Midbrain (tissue), 1 donor: ENCODE measurements at places on chromosomes 11 and 22.

DNA sequence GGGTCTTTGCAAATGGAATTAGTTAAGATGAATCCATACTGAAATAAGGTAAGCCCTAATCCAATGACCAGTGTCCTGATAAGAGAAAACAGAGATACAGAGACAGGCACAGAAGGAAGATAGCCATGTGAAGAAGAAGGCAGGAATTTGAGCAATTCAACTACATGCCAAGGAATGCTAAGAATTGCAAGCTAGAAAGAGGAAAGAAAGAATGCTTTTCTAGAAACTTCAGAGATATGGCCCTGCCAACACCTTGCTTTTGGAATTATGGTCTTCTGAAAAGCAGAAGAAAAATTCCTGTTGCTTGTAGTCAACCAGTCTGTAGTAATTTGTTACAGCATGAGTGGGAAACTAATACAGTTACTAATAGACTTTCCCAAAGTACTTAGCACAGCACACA is 111.3 kb downstream of the SLC17A6 start:
- DNase-seq: no peak

GRCh38 chr11:1008001-1008802 is 28.3 kb downstream of the MUC6 start:
- DNase-seq: no peak

DNA sequence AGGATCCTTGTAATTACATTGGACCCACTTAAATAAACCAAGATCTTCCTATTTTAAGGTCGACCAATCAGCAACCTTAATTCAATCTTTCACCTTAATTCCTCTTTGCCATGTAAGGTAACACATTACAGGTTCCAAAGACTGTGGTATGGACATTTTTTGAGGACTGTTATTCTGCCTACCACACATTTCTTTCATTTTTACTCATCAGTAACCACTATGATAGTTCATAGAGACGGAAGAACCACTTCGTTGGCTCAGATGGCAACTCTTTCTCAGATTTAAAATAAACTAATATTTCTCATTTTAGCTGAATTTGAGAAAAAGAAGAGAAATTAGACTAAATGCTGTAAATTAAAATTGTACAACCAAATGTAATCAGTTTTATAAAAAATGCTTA is 96.3 kb downstream of the PAX6 start:
- no peak for DNase-seq

GRCh38 chr11:125561924-125562323 is 7.4 kb upstream of the EI24 start:
- DNase-seq: no peak

- DNase-seq: no peak
Observed at GRCh38 chr11:270451-271318, 7.5 kb upstream of the NLRP6 start.

GRCh38 chr11:86800960-86801272 is 574 bp downstream of the PRSS23 start:
- no peak for DNase-seq

GRCh38 chr11:88555018-88555828 is 217.7 kb upstream of the CTSC start:
- DNase-seq: no peak

DNA sequence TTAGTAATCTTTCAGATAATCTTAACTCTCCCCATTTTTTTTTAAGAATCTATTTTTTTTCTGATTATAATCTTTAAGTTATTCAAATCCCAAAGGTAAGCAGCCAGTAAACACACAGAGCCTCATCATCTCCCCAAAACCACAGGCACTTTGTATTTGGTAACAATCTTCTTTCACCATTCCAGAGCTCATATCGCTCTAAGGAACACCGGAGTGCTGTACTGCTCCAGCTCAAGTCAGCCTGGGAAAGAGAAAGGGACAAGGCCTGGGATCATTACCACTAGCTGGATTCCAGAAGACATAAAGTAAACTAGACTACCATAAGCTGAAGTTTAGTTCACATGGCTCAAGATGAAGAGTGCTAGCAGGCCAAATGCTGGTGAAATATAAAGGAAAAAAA is 73.0 kb upstream of the APOA1 start:
- no peak for DNase-seq

DNA sequence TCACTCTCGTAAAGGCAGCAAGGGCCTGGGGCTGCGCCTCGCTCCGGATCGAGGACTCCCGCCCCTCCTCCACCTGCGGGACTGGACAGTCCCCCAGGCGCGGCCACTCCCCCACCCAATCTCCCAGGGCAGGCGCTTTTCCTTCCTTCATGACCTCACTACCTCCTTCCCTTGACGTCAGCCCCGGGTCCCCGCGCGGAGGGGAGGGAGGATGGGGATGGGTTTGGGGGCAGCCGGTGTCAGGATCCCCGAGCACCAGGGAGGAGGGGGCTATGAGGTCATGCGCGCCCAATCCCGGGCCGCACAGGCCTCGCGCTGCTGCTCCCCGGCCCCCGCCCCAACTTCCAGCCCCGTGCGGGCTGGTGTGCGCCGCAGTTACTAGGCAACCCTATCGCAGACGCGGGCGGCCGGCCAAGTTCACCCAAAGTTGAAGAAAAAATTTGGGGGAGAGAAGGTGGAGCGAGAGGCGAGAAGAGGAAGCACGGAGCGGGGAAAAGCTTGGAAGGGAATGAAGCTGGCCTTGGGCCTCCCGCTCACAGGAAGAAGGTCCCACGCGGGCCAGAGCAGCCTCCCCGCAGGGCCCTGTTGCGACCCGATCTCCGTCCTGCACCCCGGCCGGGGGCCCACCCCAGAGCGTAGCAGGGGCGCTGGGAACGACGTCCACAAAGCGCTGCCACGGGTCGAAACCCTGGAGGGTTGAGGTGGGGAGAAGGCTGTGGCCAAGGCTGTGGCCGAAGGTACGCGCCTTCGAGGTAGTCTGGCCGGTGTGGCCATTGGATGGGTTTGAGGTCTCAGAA is 8.3 kb downstream of the WT1 start:
- DNase-seq: no peak

DNA sequence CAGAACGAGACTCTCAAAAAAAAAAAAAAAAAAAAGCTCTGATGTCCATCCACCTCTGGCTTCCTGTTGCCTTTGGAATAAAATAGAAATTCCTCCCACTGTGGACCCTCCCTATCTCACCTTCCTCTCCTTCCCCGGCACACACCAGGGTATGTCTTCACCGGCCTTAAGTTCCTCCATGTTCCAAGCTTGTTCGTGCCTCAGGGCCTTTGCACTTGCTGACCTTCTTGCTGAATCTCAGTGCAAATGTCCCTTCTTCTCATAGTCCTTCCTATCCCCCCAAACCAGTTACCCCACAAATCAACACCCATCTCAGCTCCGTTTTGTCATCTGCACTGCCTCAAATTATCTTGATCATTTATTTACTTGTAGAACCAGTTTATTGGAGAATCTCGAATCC is 20.6 kb downstream of the IFT27 start:
- DNase-seq: no peak

DNA sequence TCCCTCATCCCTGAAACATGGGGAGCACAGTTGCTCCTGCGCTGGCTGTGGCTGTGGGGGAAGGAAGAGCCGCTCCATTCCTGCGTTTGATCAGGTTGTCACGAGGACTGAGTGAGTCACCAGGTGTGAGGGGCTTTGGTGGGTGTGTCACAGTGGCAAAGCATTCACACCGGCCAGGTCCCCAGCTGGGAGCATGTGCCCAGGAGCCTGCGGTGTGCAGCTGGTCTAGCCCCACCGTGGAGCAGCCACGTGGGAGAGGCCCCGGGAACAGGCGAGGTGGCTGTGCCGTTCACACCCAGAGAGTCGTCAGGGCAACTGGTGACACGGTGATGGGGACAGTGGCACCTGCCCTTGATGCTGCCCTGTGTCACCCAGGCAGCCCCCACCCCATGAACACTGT is 47.6 kb upstream of the PPARA start:
- no peak for DNase-seq

- peak; percentile 57 for DNase-seq
Observed at GRCh38 chr11:110712659-110713448, 617 bp upstream of the ARHGAP20 start.

- peak; percentile 43 for DNase-seq
Observed at GRCh38 chr11:26331911-26332571, at the start of gene ANO3. Gene ANO3, plus strand, starts transcription at chr11:26332130. Its CDS starts 146 bp downstream, at chr11:26332276.

- no peak for DNase-seq
Observed at GRCh38 chr11:129992161-129992944, 10.3 kb downstream of the PRDM10 start.

DNA sequence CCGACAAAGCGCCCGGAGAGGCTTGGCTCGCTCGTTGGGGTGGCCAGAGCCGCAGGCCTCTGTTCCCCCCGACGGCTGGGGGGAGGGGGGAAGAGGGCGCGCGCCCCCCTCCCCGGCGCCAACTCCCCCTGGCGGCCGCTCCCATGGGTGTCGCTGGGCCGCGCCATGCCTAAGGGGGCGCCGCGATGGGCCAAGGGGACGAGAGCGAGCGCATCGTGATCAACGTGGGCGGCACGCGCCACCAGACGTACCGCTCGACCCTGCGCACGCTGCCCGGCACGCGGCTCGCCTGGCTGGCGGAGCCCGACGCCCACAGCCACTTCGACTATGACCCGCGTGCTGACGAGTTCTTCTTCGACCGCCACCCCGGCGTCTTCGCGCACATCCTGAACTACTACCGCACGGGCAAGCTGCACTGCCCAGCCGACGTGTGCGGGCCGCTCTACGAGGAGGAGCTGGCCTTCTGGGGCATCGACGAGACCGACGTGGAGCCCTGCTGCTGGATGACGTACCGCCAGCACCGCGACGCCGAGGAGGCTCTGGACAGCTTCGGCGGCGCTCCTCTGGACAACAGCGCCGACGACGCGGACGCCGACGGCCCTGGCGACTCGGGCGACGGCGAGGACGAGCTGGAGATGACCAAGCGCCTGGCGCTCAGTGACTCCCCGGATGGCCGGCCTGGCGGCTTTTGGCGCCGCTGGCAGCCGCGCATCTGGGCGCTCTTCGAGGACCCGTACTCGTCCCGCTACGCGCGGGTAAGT is 1.4 kb downstream of the KCNC1 start:
- no peak for DNase-seq

GRCh38 chr11:122920579-122920978 is 38.0 kb downstream of the JHY start:
- no peak for DNase-seq

DNA sequence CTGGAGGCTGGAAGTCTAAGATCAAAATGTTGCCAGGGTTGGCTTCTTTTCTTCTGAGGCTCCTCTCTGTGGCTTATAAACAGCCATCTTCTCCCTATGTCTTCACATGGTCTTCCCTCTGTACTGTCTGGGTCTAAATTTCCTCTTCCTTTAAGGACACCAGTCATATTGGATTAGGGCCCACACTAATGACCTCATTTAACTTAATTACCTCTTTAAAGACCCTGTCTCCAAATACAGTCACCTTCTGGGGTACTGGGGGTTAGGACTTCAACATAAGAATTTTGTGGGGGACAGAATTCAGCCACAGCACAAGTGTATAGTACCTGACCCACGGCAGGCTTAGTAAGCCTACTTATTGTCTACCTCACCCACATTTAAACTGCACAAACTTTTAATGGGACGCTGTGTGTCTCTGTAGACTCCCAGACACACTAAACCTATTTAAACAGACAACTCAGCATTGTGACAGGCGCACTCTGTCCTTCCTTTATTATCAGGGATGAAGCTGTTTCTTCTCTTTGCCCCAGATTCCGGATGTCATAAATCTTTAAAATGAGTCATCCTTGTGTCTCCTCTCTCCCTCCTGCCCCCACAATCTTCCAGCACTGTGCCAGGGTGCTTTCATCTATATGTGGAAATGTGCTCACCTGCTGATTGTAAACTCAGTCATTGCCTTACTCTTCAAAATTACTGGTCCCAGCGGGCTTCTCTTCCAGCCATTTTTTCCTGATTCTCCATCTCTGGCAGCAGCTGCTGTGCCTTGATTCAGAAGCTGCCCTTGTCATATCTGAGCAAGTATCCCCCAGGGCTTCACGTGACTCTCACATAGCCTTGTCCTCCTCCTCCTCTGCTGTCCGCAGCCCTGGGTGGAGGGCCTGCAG is 5.4 kb upstream of the MAPK8IP1 start:
- DNase-seq: no peak

DNA sequence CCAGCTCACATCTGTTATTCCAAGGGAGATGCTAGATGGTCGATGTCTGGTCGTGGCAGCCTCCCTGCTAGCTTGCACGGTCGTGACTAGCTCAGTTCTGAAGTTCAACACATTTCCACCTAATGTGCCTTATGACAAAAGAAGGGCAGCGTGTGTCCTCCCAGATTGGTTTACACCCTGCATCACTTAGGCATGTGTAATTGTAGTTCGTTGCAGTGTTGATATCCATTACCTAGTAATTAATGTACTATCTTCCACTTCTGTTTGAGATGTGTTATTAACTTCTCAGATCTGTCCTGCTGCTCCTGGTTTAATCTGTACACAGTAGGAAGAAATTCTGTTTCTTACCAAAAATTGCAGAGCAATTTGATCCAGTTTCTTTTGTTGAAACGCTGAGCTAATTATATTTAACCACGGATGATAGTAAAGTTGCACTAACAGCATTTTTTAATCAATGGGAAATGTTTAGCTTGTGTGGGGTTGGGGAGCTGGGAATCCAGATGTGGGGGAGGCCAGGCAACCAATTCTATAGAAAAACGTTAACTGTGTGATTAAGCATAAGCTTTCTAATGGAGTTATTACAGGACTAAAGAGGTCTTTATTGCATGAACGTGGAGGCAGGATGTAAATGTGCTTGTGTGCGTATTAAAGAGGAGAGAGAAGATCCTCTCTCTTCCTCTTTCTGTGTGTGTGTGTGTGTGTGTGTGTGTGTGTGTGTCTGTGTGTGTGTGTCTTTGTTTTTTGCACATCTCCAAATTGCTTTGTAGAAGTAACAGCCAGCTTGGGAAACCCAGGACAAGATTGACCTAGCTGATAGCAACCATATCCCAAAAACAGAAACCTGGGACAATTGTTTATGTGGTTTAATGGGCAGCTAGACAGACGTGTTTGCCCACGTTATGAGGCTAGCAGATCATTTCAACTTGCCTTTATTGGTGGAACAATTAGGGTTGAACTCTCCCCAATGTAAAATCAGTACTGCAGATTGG is 145.7 kb upstream of the TTC12 start:
- DNase-seq: no peak

- DNase-seq: no peak
Observed at GRCh38 chr11:105907319-105907718, 114.7 kb downstream of the MSANTD4 start.

DNA sequence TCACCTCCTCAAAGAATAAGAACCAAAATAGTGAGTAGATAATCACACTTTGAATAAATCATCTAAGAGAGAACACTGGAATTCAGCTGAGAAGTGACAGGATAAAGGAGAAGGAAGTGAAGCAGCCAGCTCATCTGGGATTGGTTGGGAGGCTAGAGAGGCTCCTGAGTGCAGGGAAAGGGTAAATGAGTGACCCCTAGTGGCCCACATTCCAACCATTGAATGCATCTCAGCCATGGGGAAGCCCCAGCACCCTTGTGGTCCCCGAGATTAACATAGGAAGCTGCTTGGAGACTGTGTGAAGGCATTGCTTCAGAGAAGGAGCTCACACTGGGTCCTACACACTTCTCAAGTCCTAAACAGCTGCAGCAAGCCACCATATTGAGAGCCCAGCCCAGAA is 82.3 kb downstream of the JRKL start:
- no peak for DNase-seq
